CD4-positive, alpha-beta T cell treated with Interleukin-17A for 4 hours (primary cell): ENCODE measurements at places on chromosomes 6 and 20.

DNA sequence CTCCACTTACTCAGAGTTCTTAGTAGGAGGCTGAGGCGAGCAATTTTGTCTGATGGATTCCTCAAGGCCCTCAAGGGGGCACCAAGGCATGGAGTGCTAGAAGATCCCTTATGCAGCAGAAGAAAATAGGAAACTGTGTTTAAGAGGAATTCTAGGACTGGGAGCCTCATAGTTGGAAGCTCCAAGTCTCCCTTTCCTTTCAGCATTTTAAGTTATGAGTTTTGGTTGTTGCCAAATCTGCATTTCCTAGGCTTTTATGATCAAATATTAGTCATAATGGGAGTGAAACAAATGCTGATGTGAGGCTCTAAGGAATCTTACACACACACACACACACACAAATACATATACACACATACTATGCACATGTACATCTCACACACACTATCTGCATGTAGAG, 714.0 kb downstream of the UTRN start:
- no peak for DNase-seq

GRCh38 chr6:143037470-143037869, 23.2 kb upstream of the AIG1 start:
- DNase-seq, result no peak

DNA sequence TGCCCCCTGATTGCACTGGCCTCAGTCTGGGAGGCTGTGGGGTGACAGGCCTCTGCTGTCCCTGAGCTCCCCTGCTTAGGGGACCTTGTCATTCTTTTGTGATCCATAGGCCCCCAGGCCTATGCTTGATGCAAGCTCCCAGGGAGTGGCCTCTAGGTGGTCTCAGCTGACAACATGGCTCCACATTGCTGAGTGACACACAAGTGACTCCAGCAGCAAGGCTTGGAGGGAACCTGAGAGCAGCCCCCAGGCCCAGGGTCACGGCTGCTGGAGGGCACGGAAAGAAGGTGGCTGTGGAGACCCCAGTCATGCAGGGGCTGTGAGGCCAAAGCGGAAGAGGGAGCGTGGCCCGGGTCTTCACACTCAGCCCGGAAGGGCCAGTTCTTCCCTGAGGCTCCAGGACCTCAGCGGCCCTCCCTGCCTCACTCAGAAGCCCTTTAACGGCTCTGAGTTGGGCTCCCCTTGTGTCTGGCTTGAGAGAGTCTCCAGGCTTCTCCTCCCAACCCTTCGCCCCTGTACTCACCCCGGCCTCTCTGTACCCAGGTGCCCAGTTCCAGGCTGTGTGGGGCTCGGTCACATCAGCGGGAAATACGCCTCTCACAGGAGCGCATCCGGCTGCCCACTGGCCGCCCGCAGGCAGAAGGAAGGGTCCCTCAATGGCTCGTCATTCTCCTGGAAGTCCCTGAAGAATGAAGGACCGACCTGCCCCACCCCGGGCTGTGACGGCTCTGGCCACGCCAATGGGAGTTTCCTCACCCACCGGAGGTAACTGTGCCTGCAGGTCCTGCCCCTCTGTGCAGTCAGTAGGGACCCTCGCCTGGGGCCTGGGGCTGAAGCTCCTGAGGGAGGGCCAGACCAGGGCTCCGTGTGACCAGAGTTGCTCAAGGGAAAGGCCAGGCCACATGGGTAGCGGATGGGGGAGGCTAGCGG, 23.7 kb upstream of the PCMTD2 start:
- DNase-seq, result no peak

DNA sequence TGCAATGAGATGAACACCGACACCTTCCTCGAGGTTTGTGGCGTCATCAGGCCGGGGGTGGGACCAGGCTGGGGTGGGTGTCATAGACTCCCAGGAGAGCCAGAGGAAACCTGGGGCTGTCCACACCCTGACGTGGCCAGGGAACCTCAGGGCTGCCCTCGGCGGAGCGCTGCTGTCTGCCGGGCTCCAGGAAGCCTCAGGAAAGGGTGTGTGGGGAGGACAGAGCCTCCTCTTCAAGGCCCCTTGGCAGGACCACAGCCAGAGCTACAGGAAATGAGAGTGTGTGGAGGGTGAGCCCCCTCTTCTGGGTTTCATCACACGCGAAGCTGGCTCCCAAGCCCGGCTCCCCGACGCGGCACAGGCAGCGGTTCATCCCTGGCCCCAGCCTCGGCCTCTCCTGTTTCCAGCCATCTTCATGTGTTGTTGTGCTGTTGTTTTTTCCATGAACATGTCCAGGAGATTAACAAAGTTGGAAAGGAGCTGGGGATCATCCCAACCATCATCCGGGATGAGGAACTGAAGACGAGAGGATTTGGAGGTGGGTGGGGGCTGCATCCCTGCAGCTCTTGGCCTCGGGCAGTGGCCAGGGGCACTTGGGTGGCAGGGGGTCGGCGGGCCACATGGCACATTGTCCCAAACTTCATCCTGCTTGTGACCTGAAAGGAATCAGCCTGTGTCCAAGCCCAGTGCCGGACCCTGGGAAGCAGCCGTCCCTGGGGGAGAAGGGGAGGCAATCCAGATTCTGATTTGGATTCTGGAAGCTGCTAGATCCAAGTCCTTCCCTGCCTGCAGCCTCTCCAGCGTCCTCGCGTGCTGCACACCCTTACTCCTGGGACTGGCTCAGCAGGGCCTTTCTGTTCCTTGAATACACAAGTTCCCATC, 6.4 kb downstream of the NPEPL1 start:
- no peak for DNase-seq

DNA sequence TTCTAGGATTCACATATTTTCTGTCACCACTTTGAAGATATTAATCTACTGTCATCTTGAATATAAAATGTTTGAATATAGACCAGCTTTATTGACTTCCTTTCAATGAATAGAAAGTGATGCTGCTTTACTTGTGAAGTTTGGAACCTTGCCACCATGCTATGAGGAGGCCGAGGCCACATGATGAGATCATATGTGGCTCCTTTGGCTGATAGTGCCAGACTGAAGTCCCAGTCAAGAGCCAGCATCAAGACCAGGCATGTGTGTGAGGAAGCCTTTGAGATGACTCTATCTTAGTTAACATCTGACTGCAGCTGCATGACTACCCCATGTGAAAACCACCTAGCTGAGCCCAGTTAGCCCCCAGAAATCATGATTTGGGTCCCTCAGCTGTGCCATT, 169.5 kb downstream of the OTOR start:
- no peak for DNase-seq

GRCh38 chr6:79077715-79078074, 359 bp downstream of the PHIP start:
- DNase-seq, result no peak

- DNase-seq, result no peak
Measured at GRCh38 chr20:63033794-63034709, 27.3 kb upstream of the BHLHE23 start.

- DNase-seq, result peak; percentile 72
Measured at GRCh38 chr20:63651942-63652191, 1.4 kb downstream of the STMN3 start.

DNA sequence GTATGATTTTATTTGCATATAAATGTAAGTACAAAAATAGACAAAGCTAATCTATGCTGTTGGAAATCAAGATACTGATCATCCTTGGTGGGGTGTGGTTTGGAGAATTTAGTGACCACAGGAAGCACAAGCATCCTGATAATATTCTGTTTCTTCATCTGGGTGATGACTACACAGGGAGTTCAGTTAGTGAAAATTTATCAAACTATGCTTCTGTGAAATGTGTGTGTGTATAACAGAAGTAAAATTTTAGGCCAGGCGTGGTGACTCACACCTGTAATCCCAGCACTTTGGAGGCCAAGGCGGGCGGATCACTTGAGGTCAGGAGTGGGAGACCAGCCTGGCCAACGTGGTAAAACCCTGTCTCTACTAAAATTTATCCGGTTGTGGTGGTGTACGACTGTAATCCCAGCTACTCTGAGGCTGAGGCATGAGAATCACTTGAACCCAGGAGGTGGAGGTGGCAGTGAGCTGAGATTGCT, 20.6 kb downstream of the ENPP3 start:
- no peak for DNase-seq

DNA sequence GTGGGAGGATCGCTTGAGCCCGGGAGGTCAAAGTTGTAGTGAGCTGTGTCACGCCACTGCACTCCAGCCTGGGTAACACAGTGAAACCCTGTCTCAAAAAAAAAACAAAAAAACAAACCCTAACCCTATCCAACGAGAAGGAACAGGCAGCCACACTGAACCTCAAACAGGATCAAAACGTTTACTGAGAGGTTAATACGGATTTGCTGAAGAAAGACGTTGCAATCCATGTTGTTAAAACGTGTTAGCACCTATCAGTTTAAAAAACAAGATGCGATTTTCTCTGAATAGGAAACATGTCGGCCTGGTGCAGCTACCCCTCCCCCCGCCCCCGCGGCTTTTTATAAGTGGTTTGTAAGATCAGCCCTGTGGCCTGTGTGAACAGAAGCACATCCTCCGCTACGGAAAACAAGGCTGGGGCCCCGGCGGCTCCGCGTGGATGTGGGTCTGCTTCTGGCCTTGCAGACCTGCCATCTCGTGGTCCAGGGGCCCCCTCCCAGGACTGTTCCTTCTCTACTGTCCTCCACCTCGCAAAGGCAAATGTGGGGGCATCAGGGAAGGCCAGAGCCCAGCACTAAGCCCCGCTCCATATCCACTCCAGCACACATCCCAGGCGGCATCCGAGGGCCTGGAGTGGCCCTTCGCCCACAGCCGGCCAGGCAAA, 11.4 kb downstream of the SLC2A4RG start:
- DNase-seq, result peak; percentile 87

DNA sequence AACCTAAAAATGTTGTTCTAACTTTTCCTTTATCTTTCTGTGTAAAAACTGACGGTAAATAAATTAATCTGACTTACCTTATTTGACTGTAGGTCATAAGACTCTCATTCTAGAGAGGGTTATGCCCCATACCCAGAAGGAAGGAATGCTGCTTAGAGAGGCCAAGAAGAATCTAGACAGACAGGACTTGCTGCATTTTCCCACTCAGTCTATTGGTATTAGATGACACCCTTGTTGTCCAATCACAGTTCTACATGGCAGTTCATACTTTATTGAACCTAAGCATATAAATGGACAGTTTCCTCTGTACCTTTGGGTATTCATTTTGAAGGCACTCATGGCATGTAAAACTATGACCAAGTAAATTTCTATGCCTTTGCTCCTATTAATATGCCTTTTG, 359.6 kb upstream of the ID4 start:
- DNase-seq, result no peak

DNA sequence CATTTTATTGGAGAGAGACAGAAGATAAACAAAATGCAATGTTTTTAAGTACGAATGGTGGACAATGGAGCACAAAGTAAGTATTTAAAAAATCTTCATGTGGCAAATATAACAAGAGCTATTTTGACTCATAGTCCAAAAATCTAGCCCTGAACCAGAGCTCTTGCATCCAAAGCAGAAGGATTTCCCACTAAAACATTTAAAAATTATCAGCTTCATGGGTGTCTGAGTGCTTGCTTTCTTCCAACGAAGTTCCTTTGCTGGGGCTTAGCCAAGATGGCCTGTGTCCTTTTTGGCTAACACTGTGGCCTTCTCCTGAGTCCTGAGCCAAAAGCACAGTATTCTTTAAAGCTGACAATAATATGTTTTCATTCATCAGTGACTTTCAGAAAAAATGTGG, 161.7 kb downstream of the RIMS1 start:
- DNase-seq, result no peak

DNA sequence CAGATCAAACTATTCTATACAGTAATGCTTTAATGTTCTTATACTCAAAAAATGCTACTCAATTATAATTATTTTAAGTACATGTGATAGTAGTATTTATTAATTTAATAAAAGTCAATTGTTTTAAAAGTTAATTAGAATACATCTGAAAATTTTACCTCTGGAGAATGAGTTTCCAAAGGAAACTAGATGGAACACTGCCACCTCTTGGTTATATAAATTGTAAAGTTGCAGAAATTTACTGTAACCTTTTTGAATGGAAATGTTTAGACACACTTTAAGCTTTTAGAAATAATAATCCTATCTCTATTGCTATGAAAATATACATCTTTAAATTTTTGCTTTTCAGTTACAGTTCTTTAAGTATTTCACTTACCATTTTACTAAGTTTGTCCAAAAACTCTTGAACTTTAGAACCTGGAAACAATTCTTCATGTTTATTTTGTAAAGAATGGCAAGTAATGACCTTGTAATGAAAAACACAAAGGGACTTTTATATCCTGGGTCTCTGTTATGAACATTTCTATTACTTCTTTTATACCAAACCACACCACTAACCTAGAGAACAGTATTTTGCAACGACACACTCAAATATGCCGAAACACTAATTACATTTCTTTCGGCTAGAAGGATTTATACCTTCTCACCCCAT, 10.9 kb upstream of the BMP5 start:
- DNase-seq, result no peak

- no peak for DNase-seq
Measured at GRCh38 chr6:24740861-24741260, 21.9 kb upstream of the C6orf62 start.

DNA sequence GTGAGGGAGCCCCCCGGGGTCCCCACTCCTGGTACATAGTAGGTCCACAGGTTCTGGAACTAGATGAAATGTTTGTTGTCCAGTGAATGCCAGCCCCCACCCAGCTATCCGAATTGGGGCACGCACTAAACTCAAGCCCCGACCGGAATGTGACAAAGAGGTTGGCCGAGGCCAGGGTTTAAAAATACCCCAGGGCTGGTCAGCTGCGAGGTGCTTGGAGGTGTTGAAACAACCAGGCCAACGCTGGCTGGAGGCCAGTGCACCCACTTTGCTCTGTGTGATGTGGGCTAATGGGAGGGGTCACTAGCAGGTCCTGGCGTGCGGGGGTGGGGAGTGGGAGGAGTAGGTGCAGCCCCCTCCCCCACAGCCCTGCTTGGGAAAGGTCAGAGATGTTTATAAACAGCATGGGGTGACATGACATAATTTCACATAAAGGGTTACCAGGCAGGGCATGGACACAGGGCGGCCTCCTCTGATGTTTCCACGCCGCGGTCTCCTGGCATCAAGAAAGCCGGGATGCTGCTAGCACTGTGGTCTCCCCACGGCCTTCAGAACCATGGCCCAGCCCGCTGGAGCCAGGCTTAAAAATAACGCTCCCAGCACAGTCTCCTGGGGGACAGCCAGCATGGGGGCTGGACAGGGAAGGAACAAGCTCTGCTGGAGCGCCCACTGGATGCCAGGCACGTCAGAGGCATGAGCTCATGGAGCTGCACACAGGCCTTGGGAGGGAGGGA, 111.2 kb upstream of the PTPN1 start:
- no peak for DNase-seq

DNA sequence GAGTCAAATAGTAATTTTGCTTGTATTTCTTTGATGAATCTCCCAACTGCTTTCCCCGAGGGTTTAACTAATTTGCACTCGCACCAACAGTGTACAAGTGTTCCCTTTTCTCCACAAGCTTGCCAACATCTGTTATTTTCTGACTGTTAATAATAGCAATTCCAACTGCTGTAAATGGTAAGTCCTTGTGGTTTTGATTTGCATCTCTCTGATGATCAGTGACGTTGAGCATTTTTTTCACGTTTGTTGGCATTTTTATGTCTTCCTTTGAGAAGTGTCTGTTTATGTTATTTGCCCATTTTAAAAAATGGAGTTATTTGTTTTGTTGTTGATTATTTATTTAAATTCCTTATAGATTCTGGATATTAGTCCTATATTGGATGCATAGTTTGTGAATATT, 399.8 kb upstream of the MAN1A1 start:
- DNase-seq, result no peak
